ENCODE measurements at places on chromosomes 1 and 21. TPM values are rescaled to one million over a fixed set of nuclear protein-coding genes. Genes with fewer than 3 reads are reported as not detected.

DNA sequence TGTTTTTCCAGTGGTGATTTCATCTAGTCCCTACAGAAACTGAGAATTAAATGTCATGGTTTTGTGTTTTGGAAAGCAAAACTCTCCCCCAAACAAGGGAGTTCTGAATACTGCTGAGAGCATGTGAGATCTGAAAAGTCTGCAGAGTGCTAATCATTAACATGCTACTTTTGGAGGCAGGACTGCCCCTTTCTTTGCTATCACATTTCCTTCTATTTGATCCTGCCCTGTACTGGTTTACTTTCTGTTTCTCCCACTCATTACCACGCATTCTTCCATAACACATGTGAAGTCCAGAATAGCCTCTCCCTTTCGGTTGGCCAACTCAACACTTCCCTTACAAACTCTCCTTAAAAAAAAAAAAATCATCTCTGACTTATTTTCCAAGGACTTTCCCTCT, 63.6 kb downstream of the GADD45A start:
- peak; percentile 89 for DNase-seq

DNA sequence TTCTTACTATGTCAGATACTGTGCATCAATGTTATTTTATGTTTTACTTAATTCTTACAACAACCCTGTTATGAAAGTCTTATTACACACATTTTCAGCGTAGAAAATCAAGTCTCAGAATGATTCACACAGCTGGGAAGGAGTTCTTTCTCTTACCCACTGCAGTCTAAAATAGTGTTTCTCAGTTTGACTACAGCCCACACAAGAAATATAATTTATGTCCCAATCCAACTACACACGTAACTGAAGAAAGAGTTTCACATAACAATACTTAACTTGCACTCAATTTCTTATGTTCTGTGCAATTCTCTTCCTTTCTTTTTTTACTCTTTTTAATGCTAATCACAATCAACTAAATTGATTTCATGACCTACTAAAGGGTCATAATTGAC, 252.8 kb upstream of the ADGRL2 start:
- no peak for DNase-seq

GRCh38 chr1:22341791-22342605, 109.7 kb upstream of the ZBTB40 start:
- peak; percentile 34 for DNase-seq

GRCh38 chr1:237913345-237913744, 22.6 kb upstream of the ZP4 start:
- DNase-seq, result no peak

DNA sequence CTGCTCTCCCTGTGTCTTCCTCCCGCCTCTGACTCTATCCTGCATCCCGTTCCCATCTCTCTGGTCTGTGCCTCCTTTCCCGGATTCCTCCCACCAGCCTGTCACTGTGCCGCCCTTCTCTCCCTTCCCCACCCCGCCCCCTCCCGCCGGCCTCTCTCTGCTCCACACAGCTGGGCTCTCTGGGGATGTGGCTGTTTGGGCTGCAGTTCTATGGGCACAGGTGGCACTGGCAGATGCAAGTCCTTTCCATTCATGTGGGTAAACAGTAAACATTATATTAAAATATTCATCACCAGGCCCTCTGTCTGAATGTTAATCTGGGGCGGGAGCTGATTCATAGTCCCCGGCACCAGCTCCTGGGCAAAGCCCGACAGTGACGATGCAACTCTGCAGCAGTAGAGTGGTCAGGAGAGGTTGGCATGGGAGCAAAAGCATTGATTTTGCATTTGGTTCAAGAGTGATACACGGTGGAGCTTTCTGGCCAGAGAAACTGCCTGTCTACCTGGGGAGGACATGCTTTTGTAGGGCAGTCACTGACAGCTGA, 249.3 kb downstream of the TNR start:
- DNase-seq, result no peak

DNA sequence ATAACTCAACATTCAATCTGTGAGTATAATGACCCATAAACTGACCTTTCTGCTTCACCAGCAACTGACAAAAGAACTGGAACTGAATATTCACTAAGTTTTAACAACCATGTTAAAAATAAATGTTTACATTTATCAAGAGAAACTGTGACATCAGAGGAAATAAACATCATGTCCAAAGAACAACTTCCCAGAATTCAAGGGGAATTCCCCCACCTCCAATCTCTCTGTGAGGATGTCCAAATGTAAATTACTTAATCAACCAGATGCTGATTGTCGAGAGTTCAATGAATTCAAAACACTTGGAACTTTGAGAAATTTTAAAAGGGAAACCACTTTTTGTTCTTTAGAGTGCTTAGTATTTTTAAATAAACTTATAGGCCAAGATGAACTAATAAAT, 365.6 kb upstream of the ADGRL2 start:
- no peak for DNase-seq

- peak; percentile 32 for DNase-seq
Measured at GRCh38 chr1:111559736-111560279, 56.4 kb upstream of the ADORA3 start.

DNA sequence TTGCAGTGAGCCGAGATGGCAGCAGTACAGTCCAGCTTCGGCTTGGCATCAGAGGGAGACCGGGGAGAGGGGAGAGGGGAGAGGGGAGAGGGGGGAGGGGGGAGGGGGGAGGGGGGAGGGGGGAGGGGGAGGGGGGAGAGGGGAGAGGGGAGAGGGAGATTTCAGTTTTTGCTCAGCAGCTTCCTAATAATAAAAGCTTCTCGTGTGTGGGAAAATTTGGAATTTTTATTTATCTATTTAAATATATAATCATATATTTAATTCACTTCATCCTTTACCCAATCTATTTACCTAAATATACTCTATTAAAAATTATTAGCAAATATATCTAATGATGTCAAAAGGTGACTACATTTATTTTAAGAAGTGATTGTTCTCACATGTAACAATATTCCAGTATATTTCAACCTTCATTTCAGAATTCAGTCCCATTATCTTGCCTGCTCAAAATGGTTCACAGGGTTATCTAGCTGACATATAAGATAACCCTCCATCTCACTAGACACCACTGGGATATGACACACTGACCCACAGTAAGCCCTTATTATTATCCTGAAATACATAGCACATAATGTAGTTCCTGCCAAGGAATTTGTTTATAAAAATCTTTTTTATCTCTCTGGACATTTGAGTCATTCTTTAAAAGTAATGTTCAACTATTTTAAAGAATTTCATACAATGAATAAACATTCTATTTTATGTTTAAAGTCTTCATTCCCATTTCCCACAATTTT, 105.9 kb downstream of the GPATCH2 start:
- DNase-seq, result no peak

DNA sequence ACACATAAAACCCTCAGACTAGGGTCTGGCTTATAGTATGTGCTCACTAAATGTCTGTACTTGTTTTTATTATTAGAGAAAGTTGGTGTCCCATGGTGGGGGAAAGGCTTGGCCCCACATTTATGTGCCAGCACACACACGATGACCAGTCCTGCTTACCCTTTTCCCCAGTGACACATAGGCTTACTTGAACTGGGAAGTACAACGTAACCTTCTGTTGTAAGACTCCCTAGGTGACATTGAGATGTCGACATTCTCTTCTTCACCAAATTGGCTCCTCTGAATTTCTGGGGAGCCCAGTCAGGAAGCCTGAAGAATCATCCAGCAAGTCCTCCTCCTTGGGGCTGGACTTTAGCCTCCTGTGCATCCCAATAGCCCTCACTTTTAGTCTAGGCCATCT, 1.7 kb upstream of the MECR start:
- DNase-seq, result no peak

GRCh38 chr1:165844114-165844798, 16.8 kb downstream of the UCK2 start:
- DNase-seq, result no peak

GRCh38 chr21:44783020-44783696, 18.5 kb downstream of the UBE2G2 start:
- DNase-seq, result no peak

DNA sequence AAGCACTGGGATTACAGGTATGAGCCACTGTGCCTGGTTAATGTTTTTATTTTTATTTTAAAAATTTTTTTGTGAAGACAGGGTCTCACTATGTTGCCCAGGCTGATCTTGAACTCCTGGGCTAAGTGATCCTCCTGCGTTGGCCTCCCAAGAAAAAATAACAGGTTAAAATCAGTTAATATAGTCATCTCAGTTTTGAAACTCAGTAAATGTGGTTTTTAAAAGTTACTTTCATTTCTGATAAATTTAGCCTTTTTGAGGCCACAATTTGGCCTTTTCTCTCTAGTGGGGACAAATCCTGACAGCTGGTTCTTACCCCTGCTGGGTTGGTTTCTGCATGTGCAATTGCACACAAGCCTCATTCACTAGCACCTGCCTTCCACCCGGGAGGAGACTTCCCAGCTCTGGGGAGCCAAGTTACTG, 13.3 kb downstream of the PMF1 start:
- no peak for DNase-seq

DNA sequence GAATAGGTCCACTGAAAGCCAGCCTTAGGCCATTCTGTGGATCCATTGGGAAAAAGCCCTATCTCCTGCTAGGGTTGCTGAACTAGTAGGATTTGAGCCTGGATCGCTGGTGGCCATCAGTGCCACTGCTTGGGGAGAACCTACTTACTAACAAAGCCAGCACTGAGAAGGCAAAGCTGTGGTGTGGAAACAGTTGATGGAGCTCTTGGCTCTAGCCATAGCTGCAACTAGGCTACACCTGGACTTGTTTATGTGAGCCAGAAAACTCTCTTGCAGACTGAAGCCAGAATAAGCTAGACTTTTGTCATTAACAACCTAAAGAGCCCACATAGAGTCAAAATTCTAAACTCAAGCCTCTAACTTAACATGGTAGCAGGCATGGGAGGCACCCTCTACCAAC, 20.7 kb downstream of the DAB1 start:
- no peak for DNase-seq

GRCh38 chr1:179090522-179090921, 8.7 kb downstream of the TOR3A start:
- no peak for DNase-seq

GRCh38 chr1:53718443-53718842, 20.5 kb downstream of the GLIS1 start:
- no peak for DNase-seq

DNA sequence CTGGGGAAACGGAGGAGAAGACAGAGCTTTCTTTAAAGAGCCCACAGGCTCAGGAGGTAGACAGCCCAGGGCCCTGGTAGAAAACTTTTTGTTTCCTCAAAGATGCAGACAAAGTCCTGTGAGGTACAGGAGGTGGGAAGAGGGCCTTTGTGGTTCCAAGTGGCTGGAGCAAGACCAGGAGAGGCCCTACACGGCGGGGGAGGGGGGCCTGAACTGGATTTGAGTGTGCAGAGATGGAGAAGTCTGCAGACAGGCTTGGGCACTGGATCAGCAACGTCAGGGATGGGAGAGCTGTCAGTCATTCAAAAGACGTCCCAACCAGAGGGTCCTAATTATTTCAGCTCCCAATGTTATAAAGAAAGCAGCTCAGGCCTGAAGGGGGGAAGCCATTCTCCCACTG, 126.2 kb downstream of the EPHB2 start:
- no peak for DNase-seq

Gene NES
- total RNA-seq, result 39.1 TPM

Gene GJB4
- not detected for total RNA-seq

Gene FAM72B
- 9.2 TPM for total RNA-seq

Gene SPRR4
- not detected for total RNA-seq

Gene REN
- 0.29 TPM for total RNA-seq

Gene ANP32E
- 41.5 TPM for total RNA-seq

Gene C1orf141
- not detected for total RNA-seq

Gene GCSAML
- total RNA-seq, result 0.12 TPM

Gene CA6
- total RNA-seq, result not detected

Gene SLAMF8
- 1.5 TPM for total RNA-seq

Gene ELOA
- total RNA-seq, result 57.0 TPM

Gene FALEC
- total RNA-seq, result not detected
